ENCODE measurements at places on chromosomes 13 and 19.

DNA sequence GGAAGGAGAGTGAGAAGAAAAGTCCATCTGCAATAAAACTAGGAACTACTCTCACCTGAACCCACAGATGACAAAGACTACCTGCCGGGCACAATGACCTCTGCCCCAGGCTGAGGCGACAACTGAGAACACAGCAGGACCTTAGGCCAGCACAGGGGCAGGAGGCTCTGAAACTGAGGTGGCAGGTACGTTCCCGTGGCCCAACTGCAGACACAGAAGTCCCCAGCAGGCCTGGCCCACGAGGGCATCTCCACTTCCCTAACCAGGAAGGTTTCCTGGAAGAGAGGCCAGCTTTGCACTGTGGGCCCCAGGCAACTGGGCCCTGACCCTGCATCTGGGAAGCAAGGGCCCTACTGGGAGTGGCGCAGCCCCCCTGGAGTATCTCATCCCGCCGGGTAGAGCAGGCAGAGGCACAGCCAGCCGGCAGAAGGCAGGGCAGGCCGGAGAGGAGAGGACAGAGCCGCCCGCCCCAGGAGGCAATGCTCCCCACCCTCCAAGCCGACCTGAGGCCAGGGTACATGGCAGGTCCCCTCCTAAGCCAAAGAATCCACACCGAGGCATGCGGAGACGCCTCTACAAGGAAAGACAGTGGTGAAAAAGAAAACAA is 32.7 kb downstream of the STK24 start:
- no peak for DNase-seq

- DNase-seq: no peak
Observed at GRCh38 chr19:28010656-28011055, 1202.3 kb downstream of the UQCRFS1 start.

- no peak for DNase-seq
Observed at GRCh38 chr19:1746401-1747284, 6.7 kb upstream of the ONECUT3 start.

DNA sequence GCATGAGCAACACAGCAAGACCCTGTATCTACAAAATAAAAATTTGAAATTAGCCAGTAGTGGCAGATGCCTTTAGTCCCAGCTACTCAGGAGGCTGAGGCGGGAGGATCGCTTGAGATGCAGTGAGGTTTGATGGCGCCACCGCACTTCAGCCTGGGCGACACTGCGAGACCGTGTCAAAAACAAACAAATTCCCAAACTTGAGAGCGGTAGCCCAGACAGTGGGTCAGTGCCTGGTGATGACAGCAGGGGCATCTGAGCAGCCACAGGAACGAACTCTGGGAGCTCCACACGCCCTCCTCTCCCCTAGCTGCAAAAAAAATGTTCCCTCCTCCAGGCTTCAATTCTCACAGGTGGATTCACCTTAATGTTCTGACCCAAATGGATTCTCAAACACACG is 14.1 kb downstream of the ZNF490 start:
- DNase-seq: no peak

DNA sequence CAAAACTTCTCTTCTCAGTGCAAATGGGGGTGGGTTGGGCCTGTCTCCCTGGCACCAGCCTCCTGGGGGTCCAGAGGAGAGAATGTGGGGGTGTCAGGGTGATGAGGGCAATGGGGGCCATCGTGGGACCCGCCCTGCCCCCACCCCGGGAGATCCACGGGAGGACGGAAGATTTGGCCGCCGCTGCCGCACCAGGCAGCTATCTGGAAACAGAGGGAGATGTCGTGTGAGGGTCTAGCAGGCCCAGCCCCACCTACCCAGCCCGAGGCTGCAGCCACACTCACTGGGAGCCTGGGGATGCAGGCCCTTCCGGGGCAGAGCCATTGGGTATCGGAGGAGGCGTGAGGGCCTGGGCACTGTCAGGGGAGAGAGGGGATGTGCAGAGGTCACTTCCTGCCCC is 1.8 kb upstream of the TMEM86B start:
- DNase-seq: no peak

DNA sequence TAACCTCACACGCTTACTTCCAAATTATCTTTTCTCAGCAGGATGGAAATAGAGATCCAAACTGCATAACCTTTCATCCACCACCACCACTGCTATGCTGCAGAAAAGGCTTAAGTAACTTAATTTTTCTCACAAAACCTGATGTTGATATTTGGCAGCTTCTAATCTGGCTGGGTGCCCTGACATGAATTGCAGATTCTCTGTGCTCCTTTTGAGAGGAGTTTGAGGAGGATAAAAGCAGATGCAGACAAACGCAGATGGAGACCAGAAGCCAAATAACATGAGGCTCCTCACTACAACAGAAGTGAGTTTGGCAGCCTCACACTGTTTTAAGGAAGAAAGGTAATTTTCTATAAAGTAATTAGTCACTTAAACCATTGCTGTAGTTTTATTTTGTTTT is 646.2 kb upstream of the ATXN8OS start:
- DNase-seq: no peak

DNA sequence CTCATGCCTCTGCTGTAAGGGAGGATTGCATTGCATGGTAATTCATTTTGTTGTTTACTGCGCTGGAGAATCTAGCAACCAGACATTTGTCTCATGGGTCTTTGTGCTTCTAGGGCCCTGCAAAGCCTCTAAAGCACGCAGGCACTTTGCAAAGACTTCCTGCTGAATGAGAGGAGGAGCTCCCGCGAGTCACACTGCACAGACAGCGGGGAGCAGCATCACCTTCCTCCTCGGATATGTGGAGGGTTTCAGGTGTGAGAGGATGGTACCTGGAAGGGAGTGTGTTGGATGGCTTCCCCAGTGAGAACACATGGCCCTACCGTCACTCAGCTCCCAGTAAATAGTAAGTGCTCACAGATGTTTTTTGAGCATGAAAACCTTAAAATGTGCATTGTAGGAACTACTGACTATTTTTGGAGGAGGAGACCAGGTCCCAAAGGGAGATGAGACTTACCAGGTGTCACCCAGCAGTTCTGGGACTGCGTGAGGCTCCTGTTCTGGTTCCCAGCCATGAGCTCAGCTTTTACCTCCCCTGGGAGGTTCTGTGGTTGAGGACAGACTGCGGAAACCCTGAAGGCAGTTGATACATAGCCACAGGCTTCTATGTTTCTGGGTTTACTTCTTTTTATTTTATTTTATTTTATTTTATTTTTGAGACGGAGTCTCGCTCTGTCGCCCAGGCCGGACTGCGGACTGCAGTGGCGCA is 278.0 kb downstream of the FGF9 start:
- DNase-seq: no peak

DNA sequence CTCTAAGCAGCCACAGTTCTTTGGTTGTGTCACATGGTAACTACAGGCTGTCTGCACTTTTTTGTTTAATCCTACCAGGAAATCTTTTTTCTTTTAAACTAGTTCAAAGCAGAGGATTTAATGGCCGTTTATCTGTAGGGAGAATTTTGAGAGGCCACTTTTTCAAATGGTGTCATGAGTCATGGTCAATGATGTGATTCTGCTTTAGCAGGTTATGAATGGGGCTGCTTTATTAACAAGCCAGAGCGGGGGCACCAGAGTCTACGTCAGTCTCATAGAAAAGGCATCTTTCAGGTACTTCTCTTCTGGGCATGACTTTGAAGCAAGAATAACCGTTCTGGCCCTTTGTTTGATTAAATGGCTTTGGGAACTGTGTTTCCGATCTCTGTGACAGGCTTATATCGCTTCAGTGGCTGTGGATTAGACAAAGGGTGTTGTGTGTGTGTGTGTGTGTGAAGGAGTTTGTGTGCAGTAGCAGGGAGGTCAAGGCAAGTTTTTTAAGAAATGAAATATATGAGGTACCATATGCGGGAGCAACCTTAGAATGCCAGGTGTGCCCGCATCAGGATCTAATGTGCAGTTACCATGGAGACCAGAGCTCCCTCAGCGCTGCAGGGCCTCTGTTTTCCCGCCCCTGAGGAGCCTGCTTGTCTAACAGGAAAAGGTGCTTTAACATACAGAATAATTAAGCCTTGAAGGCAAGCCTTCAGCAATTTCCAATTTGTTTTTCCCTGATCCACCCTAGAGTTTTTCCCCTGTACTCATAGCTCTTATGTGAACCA is 120.5 kb downstream of the KATNAL1 start:
- DNase-seq: no peak

DNA sequence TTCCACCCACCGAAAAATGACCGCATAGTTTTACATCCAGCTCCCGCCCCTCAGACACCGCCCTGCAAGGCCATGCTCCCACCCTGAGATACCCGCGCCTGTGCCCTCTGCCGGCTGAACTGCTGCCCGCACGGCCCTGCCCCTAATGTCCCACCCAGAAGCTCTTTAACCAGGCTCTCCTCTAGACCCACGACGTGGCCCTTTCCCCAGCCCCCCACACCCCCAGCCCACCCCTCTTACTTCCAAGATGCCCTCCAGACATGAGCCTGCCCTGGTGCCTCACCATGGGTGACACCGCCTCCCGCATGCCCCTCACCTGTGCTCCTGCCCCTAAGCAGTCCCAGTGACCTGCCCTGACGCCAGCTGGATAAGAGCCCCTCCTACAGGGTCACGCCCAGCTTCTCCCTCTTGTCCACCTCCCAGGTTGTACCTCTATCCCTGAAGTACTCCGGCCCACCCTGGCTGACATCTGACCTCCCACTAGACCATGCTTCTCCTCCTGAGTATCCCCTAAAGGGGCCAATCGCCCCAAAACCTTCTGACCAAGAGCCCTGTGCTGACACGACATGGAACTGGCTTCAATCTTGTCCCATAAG is 51.2 kb downstream of the COLGALT1 start:
- DNase-seq: no peak

- DNase-seq: no peak
Observed at GRCh38 chr13:110161112-110161882, 145.7 kb downstream of the COL4A1 start.

DNA sequence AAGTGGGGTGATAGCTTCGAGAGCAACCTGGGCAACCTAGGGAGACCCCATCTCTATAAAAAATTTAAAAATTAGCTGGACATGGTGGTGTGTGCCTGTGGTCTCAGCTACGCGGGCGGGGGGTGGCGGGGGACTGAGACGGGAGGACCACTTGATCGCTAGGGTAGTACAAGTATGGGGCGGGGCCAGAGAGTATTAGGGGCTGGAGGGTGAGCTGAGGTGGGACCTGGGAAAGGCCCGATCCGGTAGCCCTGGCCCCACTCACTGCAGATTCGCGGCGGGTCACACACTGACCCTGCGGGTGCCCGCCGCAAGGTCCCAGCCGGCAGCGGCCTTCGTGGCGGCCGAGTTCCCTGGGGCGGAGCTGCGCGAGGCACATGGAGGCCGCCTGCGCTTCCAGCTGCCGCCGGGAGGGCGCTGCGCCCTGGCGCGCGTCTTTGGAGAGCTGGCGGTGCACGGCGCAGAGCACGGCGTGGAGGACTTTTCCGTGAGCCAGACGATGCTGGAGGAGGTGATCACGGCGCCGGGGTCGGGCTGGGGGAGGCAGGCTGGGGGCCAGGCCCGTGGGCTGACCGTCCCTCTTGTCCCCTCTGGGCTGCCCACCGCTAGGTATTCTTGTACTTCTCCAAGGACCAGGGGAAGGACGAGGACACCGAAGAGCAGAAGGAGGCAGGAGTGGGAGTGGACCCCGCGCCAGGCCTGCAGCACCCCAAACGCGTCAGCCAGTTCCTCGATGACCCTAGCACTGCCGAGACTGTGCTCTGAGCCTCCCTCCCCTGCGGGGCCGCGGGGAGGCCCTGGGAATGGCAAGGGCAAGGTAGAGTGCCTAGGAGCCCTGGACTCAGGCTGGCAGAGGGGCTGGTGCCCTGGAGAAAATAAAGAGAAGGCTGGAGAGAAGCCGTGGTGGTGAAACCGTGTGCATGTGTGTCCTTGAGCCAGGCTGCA is 2.0 kb upstream of the ARHGAP45 start:
- DNase-seq: peak; percentile 75

- DNase-seq: no peak
Observed at GRCh38 chr19:49411681-49412326, 11.4 kb downstream of the PTH2 start.

DNA sequence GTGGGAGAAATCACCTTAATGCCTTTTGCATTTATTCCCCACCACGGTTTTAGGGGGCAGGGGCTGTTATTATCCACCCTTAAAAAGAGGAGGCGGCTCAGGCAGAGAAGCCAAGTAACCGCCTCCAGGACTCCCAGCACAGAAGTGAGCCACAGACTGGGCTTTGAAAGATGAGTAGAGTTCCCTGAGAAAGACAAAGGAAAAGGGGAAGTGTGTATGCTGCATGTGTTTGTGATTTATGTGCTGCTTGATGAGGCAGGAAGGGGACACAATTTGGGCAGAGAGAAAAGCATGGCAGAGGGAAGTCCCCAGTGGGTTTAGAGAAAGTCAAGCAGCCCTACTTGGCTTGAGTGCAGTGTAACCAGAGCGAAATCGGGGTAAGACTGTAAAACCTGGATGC is 85.0 kb downstream of the DOCK9 start:
- DNase-seq: no peak

- no peak for DNase-seq
Observed at GRCh38 chr13:43783820-43784219, 3.0 kb downstream of the ENOX1 start.

DNA sequence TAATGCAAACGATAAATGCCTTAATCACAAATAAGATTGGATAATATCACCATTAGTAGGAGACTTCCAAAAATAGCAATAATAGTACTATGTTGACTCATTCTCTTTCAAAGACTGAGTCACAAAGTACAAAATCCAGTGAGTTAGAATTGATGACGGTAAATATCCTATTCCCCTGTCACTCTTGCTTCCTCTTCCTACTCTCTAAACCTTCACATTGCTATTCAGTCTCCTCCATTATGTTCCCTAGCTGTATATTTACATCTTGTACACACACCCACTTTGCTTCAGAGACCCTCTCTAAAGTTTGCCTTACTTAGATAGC is 26.3 kb upstream of the INTS6 start:
- no peak for DNase-seq

GRCh38 chr19:49363268-49364082 is at the start of gene DKKL1:
Gene DKKL1, plus strand, starts transcription at chr19:49363877. Its CDS starts 122 bp downstream, at chr19:49363999.
- DNase-seq: peak; percentile 63

DNA sequence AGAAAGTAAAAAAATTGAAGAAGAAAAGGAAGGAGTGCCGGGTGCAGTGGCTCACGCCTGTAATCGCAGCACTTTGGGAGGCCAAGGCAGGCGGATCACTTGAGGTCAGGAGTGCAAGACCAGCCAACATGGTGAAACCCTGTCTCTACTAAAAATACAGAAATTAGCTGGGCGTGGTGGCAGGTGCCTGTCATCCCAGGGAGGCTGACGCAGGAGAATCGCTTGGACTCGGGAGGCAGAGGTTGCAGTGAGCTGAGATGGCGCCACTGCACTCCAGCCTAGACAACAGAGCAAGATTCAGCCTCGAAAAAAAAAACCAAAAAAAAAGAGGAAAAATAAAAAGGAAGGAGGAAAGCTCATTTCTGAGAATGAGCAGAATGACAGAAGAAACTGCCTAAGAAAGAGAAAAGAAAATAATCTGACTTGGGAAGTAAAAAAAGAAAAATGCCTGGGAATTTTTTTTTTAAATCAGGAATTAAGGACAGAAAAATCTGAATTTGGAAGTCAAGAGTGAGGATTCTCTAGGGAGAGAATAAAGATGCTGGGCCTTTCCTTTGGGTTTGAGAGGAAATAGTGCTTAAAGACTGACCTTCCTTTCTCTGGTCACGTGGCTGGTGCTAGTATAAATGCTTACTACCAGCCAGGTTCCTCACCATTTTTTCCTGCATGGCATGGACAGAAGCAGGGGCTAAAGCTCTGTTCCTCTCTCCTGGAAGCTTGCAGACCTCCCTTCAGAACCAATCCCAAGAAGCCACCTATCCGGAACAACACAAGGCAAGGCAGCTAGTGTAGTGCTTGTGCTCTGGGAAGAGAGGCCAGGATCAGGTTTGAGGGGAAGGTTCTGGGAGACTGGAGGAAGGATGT is at the start of gene FFAR2:
TSS of gene FFAR2 (plus strand) at position 652 of the 864 bp plus-strand sequence. CDS start 1,458 bp downstream, outside the sequence.
- DNase-seq: no peak

GRCh38 chr13:92843549-92843948 is 383.1 kb upstream of the GPC6 start:
- no peak for DNase-seq

All from stimulated activated CD4-positive, alpha-beta T cell treated with anti-CD3 and anti-CD28 coated beads, Interleukin-4, amount 100 ng/mL, for 24 hours (primary cell).